ENCODE measurements at places on chromosomes 16 and 17.
A peak's percentile ranks its signal among the peaks of the same experiment; 100 is the strongest.

GRCh38 chr17:35171834-35172233 is 22.4 kb downstream of the SLC35G3 start:
- DNase-seq: no peak

DNA sequence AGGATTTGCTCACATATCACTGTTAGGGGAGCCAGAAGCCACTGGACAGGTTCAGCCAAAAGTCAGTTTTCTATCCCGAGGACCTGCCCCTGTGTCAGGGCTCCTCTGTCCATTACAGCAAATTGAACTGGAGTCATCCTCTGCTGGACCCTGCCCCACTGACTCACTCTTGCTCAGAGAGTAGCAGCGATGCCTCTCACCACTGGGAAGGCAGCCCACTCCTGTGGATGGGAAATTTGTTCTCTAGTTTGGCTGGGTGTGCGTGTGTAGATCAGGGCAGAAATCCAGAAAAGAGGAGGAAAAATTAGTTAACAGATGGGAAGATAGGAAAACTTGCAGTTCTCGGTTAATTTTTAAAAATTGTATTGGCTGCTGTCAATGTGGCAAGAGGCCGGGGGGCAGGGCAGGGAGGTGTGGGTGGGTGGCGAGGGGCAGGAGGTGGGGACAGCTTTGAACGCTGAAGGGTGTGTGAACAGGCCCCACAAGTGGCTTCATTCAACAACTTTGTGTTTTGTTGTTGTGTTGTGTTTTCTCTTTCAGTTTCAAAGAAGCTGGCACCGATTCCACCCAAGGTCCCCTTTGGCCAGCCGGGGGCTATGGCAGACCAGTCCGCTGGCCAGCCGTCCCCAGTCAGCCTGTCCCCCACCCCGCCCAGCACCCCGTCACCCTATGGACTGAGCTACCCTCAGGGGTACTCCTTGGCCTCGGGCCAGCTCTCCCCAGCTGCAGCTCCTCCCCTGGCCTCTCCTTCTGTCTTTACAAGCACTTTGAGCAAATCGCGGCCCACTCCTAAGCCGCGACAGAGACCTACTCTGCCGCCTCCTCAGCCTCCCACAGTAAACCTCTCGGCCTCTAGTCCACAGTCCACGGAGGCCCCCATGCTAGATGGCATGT is 33.6 kb downstream of the ELAC2 start:
- no peak for DNase-seq

DNA sequence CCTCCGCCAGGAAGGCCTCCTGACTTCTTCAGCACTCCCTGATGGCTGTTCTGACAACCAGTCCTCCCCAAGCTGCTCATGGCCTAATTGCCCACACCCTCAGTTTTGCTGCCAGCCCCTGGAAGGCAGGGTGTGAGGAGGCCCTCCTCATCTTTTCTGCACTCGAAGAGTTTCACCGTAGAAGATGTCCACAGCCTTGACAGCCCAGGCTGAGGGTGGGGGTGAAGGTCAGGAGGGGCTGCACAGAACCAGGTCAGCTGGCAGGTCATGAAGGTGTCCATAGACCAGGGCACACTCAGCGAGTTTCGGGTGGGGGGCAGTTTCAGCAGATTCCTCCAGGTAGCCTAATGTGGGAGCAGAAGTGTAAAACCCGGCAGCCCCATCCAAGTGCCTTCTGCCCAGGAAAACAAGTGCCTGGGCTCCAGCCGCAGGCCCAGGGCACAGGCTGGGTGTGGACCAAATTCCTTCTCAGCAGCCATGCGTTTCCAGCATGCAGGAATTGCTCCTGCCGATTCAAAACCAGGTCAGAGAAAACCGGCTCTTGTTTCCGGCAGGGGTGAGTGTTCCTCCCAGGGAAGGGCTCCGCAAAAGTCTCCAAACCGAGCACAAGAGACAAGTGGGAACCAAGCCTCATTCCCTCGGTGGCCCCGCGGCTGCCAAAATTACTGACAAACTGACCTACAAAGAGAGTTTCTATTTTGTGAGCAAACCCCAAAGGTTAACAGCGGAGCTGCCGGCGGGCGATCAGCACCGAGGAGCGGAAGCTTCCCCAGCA is 228.8 kb downstream of the C16orf78 start:
- no peak for DNase-seq

- DNase-seq: peak; percentile 61
These were observed 916.1 kb downstream of the KCNJ2 start for GRCh38 chr17:71085238-71086033.

DNA sequence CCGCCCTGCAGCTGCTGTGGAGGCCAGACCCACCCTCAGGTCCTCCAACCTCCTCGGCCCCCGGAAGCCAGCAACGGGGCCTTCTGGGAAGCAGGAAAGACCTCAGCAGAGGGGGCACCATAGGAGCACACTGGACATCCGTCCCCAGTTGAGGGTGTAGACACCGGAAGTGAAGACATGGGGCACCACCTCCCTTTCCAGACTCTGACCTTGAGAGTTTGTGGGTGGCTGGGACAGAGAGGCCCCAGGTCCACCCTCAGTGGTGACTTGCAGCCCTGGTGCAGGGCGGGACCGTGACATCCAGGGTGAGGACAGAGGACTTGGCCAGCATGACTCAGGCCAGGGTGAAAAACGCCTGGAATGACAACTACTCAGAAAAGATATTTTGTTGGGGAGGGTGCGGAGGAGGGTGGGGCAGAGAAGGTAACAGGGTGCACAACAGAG is 19.9 kb downstream of the CEP295NL start:
- DNase-seq: no peak

DNA sequence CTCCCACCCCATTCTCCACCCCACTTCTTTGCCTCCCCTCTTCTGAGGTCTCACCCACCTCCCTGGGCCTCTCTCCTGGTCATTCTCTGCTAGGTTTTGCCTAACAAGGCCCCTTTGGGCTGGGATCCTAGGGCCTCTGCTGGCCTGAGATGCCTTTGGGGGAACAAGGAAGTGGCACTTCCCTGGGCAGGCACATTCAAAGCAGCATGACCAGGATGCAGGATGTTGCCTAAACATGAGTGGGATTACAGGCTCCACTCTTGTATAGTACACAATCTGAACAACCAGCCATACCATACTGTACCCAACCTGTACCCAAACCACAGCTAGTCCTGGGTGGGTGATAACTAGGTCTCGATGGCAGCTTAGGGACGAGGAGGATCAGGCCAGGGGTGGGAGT is 9.0 kb downstream of the GALK1 start:
- no peak for DNase-seq

DNA sequence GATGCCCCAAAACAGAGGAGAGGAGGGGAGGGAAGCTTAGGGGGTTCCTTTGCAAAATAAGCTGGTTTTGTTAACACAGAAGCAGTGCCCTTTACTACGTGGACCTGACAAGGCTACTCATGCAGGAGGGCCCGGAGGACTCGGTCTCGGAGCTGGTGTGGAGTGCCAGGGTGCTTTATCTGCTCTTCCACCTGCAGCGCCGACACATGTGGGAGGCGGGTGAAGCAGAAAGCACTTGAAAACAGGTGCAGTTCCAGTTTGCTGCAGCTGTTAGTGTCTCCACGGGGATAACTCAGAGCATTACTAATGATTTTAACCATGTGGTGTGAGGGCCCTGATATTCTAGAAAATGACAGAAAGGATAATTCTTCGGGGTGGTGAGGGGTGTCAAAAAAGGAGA is 35.0 kb upstream of the MNT start:
- DNase-seq: no peak

DNA sequence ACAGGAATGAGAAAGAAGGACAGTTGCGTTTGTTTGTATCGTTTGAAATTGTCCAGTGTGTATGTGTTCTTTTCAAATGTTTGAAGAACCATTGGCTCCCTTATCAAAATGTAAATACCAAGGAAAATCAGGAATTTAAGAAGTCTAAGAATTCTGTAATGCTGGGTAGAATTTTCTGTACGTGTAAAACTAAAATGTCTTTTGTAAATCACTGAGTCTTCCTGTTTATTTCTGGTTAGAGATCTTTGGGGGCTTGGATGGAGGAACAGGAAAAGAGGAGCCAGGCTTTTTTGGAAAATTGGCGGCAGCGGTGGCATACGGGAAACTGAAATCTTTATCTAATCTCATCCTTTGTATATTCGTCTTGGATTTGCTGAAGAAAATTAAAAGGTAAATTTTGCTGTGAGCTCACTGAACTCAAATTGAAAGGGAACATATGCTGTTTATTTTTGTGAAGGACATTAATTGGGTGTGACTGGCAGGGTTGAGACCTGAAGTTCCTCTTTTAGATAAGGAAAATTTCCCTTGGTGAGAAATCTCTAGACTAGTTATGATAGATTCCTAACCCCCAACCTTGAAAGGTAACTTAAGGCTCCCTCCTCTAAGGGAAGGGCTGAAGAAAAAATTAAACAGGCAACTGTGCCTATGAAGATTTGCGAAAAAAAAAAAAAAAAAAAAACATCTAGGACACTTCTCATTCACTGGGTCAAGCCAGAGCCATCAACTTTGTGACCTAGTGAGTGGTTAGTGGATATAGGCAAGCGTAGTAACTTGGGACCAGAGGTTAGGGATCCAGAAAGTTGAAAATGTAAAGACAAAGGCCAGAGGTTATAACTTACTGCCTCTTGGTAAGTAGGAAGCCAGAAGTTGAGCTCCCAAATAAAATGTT is 10.8 kb downstream of the TAT start:
- DNase-seq: no peak

GRCh38 chr16:86511317-86512161 is 1.2 kb downstream of the FOXF1 start:
- DNase-seq: no peak

GRCh38 chr16:72711823-72712222 is 336.1 kb downstream of the ZFHX3 start:
- DNase-seq: no peak

GRCh38 chr17:15657868-15658267 is 26.2 kb downstream of the TRIM16 start:
- no peak for DNase-seq

DNA sequence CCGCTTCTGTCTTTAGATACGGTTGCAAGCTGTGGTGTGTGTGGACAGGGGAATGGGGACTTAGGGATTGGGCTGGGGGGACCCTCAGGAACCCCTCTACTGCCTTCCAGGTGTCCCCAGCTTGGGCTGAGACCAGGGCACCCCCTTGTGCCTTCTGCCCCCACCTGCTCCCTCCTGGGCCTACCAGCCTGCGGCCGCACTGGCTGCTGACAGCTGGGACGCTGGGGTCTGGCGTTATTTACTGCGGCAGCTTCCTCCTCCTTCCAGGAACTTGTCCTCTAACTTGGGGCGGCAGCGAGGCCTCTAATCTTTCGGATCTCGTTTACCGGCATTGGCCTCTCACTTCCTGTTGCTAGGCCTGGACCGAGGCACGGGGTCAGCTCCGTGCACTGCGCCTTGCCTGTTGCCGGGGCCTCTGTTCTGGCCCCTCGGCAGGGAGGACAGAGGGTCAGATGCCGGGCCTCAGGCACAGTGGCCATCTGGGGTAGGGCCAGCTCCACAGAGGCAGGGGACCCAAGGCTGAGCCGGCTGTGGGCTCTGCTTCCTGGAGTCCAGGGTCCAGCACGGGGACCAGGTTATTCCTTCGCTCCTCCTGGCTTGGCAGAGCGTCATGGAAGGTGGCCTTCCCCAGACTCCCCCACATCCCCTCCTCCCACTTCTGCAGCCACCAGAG is 31.8 kb downstream of the TMEM235 start:
- no peak for DNase-seq

- no peak for DNase-seq
These were observed 24.5 kb downstream of the SOCS1 start for GRCh38 chr16:11231367-11231970.
